Ureter (tissue), 1 donor: ENCODE measurements at places on chromosomes 13 and 19.

DNA sequence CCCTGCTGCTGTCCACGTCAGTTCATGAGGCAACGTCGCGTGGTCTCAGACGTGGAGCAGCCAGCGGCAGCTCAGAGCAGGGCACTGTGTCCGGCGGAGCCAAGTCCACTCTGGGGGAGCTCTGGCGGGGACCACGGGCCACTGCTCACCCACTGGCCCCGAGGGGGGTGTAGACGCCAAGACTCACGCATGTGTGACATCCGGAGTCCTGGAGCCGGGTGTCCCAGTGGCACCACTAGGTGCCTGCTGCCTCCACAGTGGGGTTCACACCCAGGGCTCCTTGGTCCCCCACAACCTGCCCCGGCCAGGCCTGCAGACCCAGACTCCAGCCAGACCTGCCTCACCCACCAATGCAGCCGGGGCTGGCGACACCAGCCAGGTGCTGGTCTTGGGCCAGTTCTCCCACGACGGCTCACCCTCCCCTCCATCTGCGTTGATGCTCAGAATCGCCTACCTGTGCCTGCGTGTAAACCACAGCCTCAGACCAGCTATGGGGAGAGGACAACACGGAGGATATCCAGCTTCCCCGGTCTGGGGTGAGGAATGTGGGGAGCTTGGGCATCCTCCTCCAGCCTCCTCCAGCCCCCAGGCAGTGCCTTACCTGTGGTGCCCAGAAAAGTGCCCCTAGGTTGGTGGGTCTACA is 6.6 kb downstream of the FSTL3 start:
- no peak for DNase-seq

DNA sequence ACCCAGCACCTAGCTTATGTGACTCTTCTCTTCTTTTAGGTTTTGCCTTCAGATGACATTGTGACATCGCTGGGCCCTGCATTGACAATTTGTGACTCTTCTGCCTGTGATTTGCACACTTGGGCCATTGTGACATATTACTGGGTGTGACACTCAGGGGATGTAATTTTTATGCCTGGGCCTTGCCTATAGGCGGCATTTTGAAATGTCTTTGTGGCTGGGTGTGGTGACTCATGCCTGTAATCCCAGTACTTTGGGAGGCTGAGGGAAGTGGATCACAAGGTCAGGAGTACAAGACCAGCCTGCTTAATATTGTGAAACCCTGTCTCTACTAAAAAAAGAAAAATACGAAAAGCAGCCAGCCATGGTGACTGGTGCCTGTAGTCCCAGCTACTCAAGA is 28.4 kb upstream of the ZNF681 start:
- DNase-seq = no peak

- no peak for DNase-seq
Measured at GRCh38 chr13:94657167-94657566, 55.2 kb downstream of the SOX21 start.

- peak; percentile 93 for DNase-seq
Measured at GRCh38 chr13:108218044-108218974, at the start of gene ABHD13. Gene ABHD13, plus strand, starts transcription at chr13:108218392. Its CDS starts 10,827 bp downstream, at chr13:108229219.

DNA sequence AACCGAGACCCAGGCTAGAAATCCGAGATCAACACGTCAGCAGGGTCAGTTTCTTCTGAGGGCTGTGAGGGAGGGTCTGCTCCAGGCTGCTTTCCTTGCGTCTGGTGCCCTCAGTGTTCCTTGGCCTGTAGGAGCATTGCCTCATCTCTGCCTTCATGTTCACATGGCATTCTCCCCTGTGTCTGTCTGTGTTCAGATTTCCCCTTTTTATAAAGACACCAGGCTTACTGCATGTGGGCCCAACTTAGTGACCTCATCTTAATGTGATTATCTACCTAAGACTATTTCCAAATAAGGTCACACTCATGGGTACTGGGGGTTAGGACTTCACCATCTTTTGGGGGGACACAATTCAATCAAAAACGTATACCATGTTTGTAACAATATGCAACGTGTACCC is 57.2 kb upstream of the C1QTNF9 start:
- no peak for DNase-seq

DNA sequence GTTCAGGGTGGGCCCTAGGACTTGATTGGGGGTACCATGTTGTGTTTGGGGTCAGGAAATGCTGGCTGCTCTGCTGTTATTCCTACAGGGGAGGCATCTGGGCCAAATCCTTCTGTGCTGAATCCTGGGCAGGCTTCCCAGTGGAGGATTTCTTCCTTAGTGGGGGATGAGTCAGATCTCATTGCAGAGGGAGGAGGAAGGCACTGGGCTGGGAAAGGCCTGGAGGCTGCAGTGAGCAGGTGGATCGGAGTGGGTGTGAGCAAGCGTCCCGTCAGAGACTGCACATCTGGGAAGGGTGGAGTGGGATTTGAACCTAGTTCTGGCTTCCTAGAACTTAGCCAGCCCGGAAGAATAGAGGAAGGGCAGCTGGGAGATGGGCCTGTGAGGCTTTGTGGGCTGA is 11.5 kb downstream of the CCDC124 start:
- DNase-seq = no peak

- no peak for DNase-seq
Measured at GRCh38 chr13:46544208-46544607, 8.8 kb upstream of the LRCH1 start.

GRCh38 chr19:7063339-7063738 is 4.9 kb upstream of the MBD3L3 start:
- no peak for DNase-seq

- DNase-seq = no peak
Measured at GRCh38 chr19:39200803-39201115, 3.3 kb downstream of the SYCN start.

GRCh38 chr19:48624791-48625723 is 5.8 kb downstream of the SPHK2 start:
- no peak for DNase-seq

DNA sequence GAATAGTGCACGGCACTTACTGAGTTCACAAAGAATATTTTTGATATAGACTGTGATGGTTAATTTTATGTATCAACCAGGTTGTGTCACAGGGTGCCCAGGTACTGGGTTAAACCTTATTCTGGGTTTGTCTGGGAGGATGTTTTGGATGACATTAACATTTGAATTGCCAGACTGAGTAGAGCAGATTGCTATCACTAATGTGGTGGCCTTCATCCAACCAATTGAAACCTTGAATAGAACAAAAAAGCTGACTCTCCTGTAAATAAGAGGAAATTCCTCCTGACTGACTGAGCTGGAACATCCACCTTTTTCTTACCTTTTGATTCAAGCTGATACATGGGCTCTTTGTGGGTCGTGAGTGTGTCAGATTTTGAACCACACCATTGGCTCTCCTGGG is 1424.4 kb upstream of the MIR17HG start:
- DNase-seq = no peak

- DNase-seq = no peak
Measured at GRCh38 chr19:31574251-31574973, 225.2 kb upstream of the TSHZ3 start.

DNA sequence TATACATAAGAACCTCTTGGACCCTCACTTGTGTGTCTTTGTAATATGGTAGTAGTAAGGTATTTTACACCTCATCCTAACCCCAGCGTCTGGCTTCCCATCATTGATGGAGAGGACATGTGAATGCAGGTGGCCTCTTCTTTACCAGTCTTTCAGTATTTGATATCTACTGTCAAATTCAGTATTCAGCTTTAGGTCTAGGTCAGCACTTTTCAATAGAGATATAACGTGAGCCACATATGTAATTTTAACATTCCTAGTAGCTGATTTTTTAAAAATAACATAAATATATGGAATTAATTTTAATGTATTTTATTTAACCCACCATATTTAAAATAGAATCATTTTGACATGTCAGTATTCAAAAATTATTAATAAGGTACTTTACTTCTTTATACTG is 2.9 kb downstream of the RAP2A start:
- DNase-seq = no peak

GRCh38 chr19:47267350-47267759 is 7.3 kb upstream of the INAFM1 start:
- no peak for DNase-seq

- DNase-seq = no peak
Measured at GRCh38 chr19:873084-873483, 13.6 kb downstream of the CFD start.

- DNase-seq = no peak
Measured at GRCh38 chr19:12937093-12937926, 1.1 kb upstream of the CALR start.

DNA sequence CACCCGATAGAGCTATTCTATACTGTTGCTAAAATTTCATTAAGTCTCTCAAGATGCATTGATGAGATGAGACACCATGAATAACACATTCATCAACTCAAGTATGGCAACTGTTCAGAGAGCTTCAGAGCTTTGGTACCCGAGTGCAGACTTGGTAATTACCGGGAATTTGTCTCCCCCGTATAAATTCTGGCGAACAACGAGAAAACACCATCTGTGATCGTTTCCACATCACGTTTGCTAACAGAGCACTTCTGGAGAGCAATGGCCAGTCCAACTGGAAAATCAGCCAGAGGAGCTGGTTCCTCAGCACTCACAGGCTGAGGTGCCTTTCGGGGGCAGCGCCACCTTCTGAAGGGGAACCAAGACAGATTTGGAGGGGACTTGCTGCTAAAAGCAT is 40.2 kb downstream of the SUGP2 start:
- no peak for DNase-seq

GRCh38 chr13:50955798-50956197 is 46.2 kb downstream of the RNASEH2B start:
- no peak for DNase-seq

- peak; percentile 54 for DNase-seq
Measured at GRCh38 chr19:30228113-30228834, 143.9 kb upstream of the ZNF536 start.

DNA sequence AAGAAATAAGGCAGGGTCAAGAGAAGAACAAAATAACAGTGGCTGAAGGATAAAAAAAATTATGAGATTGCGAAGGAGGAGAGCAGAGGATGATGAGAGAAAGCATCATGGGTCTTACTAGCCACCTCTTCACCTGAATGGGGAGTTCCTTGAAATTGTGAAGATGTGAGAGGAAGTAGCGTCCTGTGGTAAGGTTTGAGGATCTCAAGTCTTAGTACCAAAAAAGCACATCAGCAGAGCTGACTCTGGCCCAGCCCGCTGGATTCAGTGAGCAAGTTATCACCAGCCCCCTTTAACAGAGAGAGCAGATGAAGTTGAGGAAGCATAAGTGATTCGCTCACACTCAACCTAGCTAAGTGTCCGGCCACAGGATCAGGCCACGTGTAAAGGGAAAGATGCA is 61.8 kb downstream of the RXFP2 start:
- no peak for DNase-seq

DNA sequence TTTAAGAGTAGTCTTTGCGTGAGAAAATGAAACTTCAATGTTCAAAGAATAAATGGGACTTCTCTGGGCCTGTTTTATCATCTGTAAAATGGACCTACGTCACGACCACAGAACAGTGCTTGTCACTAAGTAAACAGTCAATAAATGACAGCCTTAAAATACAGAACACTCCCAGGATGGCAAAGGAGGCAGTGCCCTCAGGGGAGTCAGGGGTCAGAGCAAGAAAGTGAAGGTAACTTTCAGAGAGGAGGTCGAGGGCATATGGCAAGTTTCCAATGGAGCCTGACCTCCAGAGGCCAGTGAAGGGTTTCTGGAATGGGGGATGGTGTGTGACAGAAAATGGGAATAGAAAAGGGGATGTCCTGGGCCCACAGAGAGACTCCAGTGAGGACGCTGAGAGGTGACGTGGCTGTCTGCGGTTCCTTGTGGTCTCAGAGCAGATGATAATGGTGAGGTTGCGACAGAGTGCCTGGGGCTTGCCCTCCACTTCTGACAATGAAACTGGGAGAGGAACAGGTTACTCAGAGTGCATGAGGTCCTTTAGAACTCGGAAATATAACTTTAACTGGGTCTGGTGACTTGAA is 91.8 kb downstream of the UBL3 start:
- DNase-seq = no peak

DNA sequence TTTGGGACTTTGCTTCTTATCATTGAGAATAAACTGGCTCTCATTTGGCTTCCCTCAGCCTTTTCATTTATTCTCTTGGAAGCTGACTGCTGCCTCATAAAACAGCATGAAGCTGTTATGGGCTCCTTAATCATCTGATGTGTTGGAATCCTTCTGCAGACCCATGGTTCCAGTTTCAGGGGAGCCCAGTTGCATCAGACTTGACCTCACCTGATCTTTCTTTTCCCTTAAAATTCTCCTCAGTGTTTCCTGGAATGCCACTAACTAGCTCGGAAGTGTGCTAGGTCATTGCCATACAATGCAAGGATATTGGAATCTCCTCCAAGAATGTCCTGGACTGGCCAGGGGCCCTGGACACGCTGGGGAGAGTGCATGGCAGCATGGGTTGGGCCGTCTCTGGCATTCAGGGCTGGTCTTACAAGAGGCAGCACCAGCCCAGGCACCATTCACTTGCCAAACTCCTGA is 158.7 kb downstream of the FLT1 start:
- no peak for DNase-seq

GRCh38 chr13:80530191-80530590 is 189.3 kb upstream of the SPRY2 start:
- no peak for DNase-seq

- no peak for DNase-seq
Measured at GRCh38 chr13:61727767-61728166, 312.1 kb upstream of the PCDH20 start.

- no peak for DNase-seq
Measured at GRCh38 chr13:31996601-31997000, 35.0 kb upstream of the FRY start.

GRCh38 chr13:36352350-36352749 is 6.2 kb upstream of the SPART start:
- DNase-seq = no peak

DNA sequence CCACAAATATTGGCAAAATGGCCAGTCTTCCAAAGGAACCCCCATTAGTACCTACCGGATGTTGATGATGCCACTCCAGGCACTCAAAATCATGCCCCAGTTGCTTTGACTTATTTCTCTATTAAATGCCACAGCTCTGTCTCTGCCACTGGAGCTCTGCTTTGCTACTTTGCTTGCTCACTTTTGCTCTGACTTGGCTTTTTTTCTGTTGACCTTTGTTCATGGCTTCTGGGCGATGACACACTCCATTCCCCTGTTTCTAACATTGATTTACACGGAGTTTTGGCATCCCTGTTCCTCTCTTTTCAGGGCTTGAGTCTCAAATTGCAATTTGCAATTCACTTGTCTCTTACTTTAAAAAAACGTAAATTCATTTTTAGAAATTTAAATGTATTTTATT is 217.1 kb upstream of the SPRY2 start:
- no peak for DNase-seq

DNA sequence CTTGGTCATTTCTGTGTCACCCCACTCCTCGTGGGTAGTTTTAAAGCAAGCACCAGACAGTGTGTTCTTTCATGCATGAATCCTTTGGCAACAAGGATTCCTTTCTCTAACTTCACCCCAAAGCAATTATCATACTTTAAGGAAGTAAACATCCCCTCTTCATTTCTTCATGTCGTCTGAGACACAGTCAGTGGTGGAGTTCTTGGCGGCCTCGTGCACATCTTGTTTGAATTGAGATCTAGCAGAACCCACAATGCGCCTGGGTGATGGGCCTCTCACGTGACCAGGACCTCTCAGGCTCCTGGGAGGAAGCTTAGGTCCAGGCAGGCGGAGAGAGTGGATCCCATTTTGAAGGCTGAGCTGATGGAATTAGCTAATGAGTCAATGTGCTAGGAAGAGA is 2.6 kb downstream of the ACSBG2 start:
- no peak for DNase-seq

DNA sequence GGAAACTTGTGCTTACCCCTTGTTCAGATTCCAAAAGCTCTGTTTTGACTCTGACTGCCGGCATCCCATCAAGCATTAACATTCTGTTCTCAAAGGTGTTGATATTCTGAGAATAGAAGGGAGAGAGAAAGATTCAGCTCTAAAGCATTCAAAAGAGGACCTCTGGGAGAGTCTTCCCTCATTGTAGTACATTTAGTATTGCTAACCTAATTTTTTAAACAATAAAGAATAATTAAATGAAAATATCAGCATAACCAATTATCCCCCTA is 190.3 kb downstream of the KLF12 start:
- DNase-seq = no peak
